ENCODE measurements at places on chromosomes 4 and X. TPM values are rescaled to one million over a fixed set of nuclear protein-coding genes. Genes with fewer than 3 reads are reported as not detected.

The CFI gene
- polyA plus RNA-seq: 38.2 TPM

The SMIM14 gene
- polyA plus RNA-seq: 83.6 TPM

The TRPC5OS gene
- 0.02 TPM for polyA plus RNA-seq

The SPANXN3 gene
- 0.65 TPM for polyA plus RNA-seq

The PPP4R3C gene
- polyA plus RNA-seq: not detected

The F8A2 gene
- not detected for polyA plus RNA-seq

The PCDH11X gene
- polyA plus RNA-seq: 4.5 TPM

The MND1 gene
- polyA plus RNA-seq: 3.7 TPM

The OGT gene
- polyA plus RNA-seq: 44.5 TPM

The RBM41 gene
- 7.5 TPM for polyA plus RNA-seq

The RAB39B gene
- polyA plus RNA-seq: 1.3 TPM

The HERC6 gene
- 9.1 TPM for polyA plus RNA-seq

The ABRAXAS1 gene
- polyA plus RNA-seq: 23.5 TPM

The G6PD gene
- 19.0 TPM for polyA plus RNA-seq

The RHOXF2 gene
- polyA plus RNA-seq: not detected

The ABLIM2 gene
- 1.3 TPM for polyA plus RNA-seq

The F8A3 gene
- polyA plus RNA-seq: 1.1 TPM

The CLTRN gene
- 1.7 TPM for polyA plus RNA-seq

The C4orf36 gene
- polyA plus RNA-seq: 1.4 TPM

The FGA gene
- polyA plus RNA-seq: not detected

The SMIM10L2A gene
- polyA plus RNA-seq: 6.3 TPM

The EMCN gene
- 40.7 TPM for polyA plus RNA-seq

The DUSP9 gene
- 0.28 TPM for polyA plus RNA-seq

The COL4A6 gene
- polyA plus RNA-seq: 10.9 TPM

The MAP7D2 gene
- 1.7 TPM for polyA plus RNA-seq

The FGFBP2 gene
- polyA plus RNA-seq: 2.2 TPM

The ALPK1 gene
- polyA plus RNA-seq: 14.3 TPM

The AWAT2 gene
- not detected for polyA plus RNA-seq

The DTHD1 gene
- polyA plus RNA-seq: 0.70 TPM

Measured in ovary (tissue), 10 donors.